ENCODE measurements at places on chromosomes 5 and 9.

DNA sequence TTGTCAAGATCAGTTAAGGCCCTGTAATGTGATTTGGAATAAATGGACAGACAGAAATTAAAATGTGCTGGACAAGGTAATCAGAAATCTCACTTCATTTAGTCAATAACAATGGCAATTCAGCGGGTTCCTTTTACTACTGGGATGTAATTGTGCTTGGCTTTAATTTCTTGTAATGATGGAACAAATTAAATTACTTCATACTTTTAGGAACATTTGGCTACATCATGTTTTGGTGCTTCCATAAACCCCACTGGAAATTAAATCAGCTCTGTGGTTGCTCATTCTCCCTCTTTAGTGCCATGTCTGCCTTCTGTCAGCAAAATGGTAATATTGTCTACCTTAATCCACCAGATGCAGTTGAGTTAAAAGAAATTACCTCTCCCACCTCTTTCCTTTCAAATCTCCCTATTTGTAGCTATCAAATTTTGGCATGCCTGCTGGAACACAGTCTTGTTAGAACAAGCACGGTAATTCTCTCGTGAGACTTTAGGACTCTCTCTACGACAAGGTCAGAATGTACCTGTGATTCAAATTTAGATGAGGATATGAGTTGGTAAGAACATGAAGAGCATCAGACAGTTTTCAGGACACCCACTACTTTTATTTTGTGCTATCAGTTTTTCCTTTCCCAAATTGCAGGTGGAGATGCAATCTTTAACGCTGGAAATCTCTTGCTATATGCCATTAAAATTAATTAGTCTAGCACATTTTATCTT lies 476.3 kb downstream of the RAB3C start:
- no peak for DNase-seq

- peak; percentile 55 for DNase-seq
Measured at GRCh38 chr5:56247592-56247991, 14.5 kb upstream of the ANKRD55 start.

GRCh38 chr9:121204121-121204520 lies 2.5 kb upstream of the RAB14 start:
- no peak for DNase-seq

DNA sequence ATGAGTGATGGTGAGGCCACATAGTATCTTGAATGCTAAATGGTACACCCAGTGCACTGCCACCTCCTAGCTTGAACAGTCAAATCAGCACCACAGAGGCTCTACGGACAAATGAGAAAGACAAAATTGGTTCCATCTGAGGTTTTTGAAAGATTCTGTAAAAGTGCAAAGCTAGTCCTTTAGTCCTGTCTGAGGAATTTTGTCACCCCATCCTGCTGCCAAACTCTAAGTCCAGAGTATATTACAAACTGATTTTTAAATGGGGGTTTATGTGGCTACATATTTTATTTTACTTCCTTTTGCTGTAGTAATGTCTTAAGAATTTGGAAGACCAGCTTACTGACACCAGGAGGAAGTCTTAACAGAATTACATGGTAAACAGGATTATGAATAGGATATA lies 7.7 kb downstream of the FREM1 start:
- DNase-seq = no peak

GRCh38 chr5:65730910-65731309 lies 8.9 kb downstream of the NLN start:
- peak; percentile 20 for DNase-seq

All from astrocyte of the hippocampus (primary cell).